ENCODE measurements at places on chromosomes 12 and 14. TPM values are rescaled to one million over a fixed set of nuclear protein-coding genes. Genes with fewer than 3 reads are reported as not detected.
A peak's percentile ranks its signal among the peaks of the same experiment; 100 is the strongest.

Gene PAX9
- total RNA-seq, result not detected

Gene TMEM119
- 0.24 TPM for total RNA-seq

Gene TMEM229B
- total RNA-seq, result 1.1 TPM

Gene OR4E2
- not detected for total RNA-seq

Gene ACOT6
- not detected for total RNA-seq

Gene RTRAF
- 238 TPM for total RNA-seq

Gene CHGA
- not detected for total RNA-seq

Gene RPS6KA5
- 18.8 TPM for total RNA-seq

Gene BAG5
- total RNA-seq, result 23.8 TPM

DNA sequence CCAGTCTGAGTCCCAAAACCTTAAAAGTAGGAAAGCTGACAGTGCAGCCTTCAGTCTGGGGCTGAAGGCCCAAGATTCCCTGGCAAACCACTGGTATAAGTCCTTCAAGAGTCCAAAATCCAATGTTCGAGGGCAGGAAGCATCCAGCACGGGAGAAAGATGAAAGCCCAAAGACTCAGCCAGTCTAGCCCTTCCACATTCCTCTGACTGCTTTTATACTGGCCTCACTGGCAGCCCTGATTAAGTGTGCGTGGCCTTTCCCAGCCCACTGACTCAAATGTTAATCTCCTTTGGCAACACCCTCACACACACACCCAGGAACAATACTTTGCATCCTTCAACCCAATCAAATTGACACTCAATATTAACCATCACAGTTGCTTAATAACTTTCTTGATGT lies 372.1 kb upstream of the CCDC196 start:
- DNase-seq, result no peak

- DNase-seq, result peak; percentile 90
Measured at GRCh38 chr12:96177013-96177412, 17.2 kb upstream of the ELK3 start.

DNA sequence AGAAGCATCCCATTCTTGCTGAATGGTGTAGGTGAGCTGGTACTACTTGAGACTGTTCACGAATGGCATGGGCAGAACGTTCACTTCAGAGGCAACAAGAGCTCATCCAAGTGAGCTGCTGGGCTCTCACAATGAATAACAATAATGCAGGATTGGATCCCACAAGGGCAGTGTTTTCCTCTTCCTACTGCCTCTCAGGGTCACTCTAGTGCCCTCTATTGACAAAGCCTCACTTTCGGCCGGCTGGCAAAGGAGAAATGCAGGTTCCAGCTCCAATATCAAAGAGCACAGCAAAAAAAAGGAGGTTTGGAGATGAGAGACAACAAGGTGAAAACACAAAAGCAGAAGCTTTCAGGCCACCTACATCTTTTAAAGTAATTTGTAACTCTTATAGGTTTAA lies 74.6 kb upstream of the MYF6 start:
- DNase-seq, result no peak

DNA sequence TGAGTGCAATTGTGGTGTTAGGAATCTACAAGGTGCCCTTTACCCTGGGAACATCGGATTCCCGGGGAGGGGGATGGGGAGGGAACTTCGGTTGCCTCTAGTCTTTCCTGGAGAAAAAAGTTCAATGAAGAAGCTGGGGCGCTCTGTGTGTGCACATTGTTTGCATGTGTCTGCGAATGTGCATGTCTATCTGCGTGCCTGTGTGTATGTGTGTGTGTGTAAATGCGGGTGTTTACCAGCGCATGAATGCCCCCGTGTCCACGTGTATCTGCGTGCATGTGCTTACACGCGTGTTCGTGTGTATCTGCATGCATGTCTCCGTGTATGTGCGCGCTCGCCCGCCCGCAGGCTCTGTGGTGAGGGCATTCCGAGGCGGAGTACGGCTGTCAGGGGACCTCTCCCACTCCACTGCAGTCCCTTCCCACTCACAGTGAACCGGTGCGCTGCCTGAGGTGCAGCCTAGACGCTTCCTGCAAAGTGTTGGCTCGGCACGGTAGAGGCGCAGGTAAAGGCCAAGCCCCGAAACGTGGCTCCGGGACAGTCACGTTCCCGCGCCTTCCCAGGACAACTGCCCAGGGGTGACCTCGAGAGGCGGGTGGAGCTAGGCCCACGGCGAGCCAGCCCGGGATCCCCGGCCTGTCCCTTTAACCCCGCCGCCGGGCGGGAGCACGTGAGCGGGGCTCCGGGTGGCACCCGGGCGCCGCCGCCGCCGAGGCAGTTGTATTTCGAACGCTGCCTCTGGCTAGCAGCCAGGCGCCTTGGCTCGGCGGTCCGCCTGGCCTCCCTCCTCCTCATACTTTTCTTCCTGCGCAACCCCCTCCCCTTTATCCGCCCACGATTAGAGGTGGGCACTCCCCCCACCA lies 539 bp upstream of the HMGA2 start:
- peak; percentile 9 for DNase-seq

DNA sequence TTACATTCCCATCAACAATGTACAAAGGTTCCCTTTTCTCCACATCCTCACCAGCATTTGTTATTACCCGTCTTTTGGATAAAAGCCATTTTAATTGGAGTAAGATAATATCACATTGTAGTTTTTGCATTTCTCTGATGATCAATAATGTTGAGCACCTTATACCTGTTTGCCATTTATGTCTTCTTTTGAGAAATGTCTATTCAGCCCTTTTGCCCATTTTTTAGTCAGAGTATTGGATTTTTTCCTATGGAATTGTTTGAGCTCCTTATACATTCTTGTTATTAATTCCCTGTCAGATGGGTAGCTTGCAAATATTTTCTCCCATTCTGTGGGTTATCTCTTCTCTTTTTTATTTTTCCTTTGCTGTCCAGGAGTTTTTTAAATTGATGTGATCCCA lies 10.7 kb upstream of the OR8S1 start:
- no peak for DNase-seq

DNA sequence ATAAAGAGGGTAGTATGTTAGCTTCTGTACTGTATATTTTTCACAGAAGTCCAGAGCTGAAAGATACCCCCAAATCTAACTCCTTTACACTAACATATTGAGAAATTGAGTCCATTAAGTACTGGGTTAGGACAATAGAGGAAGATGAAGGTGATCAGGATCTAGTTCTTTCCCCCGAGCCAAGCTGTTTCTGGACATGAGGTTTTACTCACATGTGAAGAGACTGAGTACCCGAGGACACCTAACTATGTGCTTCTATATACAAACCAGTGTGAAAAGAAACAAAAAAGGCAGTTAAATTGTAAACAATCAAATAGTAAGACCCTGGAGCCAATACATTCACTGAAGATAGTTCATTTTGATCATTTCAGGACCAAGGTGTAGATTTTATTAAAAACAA lies 3.8 kb upstream of the TRHDE start:
- no peak for DNase-seq

DNA sequence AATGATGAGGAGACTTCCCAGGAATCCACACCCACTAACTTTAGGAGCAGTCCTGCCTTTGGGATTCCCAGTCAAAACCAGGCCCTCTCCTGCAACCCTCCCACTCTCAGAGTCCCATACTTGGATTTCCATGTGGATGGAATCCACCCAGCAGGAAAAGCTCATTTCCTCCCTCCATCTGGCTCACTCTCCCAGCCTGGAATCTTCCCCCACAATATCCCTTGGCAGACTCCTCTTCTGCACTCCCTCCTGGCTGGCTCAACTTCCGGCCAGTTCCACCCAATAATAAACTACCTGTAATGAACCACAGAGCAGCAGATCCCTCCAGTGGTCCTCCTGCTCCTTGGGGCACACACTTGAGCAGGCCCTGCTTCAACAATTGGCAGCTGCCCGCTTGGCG lies 102.8 kb upstream of the EGLN3 start:
- no peak for DNase-seq

DNA sequence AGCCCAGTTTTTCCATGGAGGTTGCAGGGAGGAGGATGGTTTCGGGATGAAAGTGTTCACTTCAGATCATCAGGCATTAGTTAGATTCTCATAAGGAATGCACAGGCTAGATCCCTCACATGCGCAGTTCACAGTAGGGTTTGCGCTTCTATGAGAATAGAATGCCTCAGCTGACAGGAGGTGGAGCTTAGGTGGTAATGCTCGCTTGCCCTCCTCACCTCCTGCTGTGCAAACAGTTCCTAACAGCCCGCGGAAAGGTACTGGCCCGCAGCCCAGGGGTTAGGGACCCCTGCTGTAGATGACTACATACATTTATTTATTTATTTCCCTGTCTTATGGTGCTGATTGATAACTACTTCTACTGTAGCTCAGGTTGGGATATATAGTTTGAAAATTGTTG lies 93.2 kb downstream of the FBXO33 start:
- DNase-seq, result no peak

- no peak for DNase-seq
Measured at GRCh38 chr12:31867292-31867691, 91.9 kb upstream of the RESF1 start.

GRCh38 chr12:90211017-90211416 lies 502.4 kb upstream of the ATP2B1 start:
- no peak for DNase-seq

GRCh38 chr14:42877716-42878115 lies 1271.0 kb downstream of the LRFN5 start:
- DNase-seq, result no peak

DNA sequence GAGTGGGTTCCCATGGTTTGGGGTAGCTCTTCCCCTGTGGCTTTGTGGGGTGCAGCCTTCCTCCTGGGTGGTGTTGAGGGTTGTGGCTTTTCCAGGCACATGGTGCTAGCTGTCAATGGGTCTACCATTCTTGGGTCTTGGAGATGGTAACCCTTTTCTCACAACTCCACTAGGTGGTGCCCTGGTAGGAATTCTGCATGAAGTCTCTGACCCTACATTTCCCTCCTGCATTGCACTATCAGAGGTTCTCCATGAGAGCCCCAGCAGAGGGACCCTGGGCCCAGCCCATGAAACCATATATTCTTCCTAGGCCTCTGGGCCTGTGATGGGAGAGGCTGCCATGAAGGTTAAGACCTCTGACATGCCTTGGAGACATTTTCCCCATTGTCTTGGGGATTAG lies 1093.3 kb downstream of the SLC16A7 start:
- DNase-seq, result no peak

- no peak for DNase-seq
Measured at GRCh38 chr14:81277096-81277495, 56.3 kb upstream of the GTF2A1 start.

DNA sequence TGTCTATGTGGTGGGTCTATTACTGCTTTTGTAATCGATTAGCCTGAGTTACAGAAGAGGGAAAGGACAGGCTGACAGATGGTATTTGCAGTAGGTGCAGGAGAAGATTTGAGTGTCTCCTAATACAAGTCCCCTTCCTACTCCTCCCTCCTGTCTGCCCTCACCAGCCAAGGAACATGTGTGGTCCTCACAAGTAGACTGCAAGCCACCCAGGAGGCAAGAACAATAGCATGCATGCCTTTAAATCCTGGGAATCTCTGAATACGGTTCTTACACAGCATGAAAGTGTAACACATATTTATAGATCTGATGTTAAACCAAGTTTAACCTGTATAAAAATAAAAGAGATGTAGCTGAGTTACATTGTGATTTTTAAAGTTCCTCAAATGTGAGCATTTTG lies 117.0 kb downstream of the PTCSC3 start:
- DNase-seq, result no peak

GRCh38 chr12:103640831-103641230 lies 53.8 kb downstream of the STAB2 start:
- DNase-seq, result no peak

DNA sequence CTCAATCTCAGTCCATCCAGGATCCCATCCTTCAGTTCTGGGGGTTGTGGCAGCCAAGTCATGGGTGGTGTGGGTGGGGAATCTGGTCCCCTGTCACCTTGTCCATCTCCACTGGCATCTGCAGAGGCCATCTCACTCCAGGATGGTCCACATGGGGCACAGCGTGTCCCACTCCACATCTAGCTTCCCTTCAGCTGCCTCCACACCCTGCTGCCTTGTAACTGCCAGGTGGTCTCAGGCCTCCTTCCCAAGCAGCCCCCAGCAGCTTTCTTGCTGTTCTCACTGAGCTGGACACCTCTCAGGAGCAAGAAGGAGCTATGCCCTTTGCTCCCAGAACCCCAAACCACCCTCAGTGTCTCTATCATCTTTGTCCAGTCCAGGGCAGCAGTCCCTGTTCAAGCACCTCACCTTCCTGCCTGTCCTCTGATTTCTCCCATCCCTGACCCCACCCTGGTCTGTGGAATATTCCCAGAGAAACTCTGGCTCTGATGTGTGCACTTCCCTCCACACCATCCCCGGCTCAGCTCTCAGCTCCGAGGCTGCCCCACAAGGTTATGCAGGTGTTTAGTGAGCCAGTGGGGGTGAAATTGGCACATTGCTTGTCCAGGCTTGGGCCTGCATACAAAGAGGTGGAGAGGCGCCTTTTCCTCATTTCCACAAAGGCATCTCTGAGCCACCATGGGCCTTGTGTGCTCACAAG lies 13.7 kb upstream of the DYNC1H1 start:
- no peak for DNase-seq

- no peak for DNase-seq
Measured at GRCh38 chr12:16562435-16562834, 43.5 kb downstream of the LMO3 start.

DNA sequence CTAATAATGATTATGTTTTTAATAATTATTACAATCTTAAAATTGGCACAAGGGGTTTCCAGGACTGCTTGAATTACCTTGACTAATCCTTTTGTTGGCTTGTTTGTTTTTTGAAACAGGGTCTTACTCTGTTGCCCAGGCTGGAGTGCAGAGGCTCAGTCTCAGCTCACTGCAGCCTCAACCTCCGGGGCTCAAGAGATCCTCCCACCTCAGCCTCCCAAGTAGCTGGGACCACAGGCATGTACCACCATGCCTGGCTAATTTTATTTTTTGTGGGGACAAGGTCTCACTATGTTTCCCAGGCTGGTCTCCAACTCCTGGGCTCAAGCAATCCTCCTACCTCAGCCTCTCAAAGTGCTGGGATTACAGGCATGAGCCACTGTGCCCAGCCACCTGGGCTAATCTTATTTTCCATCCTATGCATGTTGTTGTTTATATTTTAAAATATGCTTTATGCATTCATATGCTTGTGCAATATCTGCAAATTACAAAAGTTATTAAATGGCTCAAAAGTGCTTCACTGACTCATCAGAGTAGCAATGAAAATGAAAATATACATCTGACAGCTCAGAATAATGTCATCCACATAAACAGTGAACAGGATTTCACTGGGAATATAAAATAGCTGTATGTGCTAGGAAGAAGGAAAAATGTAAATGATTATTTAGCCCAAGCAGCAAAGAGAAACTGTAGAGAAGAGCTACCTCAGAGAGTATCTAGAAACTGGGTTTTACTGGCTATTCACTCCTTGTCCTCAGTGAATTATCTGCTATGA lies 24.8 kb upstream of the PLEKHG6 start:
- DNase-seq, result no peak

GRCh38 chr12:12976366-12976765 lies 23.7 kb downstream of the HEBP1 start:
- no peak for DNase-seq

GRCh38 chr12:14364583-14365271 lies 755 bp upstream of the ATF7IP start:
- DNase-seq, result no peak

DNA sequence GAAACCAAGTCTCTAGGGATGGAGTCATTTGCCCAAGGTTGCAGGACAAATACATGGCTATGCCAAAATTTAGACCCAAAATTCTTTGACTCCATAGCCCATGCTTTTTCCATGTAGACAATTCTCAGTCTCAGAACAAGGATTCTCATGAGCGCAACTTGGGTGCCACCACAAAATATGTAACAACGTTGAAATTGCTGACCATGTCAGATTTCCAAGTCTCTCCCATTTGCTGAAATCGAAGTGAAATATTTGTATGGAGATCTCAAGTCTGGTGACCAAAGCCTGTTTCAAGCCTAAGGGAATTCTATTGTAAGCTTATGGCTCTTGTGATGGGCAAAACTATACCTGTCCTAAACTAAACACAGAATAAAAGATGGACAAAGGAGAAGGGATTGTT lies 333.5 kb downstream of the AEBP2 start:
- no peak for DNase-seq

Measured in activated CD4-positive, alpha-beta memory T cell treated with anti-CD3 and anti-CD28 coated beads for 36 hours (primary cell).